ENCODE measurements at places on chromosomes 2 and 18.

- no peak for DNase-seq
These were observed 64.7 kb upstream of the TLK1 start for GRCh38 chr2:171225302-171225980.

DNA sequence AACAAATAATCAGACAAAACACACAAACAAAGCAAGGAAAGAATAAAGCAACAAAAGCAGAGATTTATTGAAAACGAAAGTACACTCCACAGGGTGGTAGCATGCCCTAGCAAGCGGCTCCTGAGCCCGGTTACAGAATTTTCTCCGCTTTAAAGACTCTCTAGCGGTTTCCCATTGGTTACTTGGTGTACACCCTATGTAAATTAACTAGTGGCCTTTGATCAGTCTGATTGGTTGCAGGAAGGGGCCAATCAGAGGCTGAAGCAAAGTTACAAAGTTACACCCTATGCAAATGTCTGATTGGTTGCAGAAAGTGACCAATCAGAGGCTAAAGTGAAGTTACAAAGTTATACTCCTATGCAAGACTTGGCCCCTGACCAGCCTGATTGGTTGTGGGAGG is 242.9 kb downstream of the LDLRAD4 start:
- no peak for DNase-seq

- DNase-seq, result no peak
These were observed 243.8 kb downstream of the TSN start for GRCh38 chr2:121999264-121999663.

- DNase-seq, result no peak
These were observed 20.0 kb downstream of the BUB1 start for GRCh38 chr2:110657724-110658305.

DNA sequence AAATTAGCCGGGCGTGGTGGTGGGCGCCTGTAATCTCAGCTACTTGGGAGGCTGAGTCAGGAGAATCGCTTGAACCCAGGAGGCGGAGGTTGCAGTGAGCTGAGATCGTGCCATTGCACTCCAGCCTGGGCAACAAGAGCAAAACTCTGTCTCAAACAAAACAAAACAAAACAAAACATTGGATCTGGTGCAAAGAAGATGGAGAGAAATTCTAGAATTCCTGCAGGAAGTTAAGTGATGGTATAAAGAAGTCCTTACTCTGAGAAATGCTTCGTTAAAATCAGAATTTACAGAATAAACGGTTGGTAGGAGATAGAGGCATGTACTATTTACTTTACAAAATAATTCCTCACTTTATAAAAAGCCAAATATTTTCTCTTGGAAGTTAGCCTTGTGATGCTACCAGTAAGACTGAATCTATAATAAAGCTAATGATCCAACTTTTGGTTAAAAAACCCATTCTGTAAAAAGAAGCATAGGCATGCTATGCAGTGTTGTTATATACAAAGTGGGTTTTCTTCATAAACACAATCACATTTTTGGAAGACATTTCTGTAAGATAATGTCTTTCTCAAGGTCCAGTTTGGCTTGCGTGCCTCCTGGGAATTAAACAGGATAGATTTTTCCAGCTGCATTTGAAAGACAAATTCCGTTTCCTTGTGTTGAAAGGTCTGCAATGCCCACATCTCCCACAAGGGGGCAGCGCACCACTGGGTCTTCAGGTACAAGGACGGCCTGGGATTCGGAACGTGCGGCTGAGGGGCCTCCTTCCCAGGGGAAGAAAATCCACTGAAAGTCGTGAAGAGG is 35.6 kb upstream of the PNO1 start:
- peak; percentile 21 for DNase-seq

DNA sequence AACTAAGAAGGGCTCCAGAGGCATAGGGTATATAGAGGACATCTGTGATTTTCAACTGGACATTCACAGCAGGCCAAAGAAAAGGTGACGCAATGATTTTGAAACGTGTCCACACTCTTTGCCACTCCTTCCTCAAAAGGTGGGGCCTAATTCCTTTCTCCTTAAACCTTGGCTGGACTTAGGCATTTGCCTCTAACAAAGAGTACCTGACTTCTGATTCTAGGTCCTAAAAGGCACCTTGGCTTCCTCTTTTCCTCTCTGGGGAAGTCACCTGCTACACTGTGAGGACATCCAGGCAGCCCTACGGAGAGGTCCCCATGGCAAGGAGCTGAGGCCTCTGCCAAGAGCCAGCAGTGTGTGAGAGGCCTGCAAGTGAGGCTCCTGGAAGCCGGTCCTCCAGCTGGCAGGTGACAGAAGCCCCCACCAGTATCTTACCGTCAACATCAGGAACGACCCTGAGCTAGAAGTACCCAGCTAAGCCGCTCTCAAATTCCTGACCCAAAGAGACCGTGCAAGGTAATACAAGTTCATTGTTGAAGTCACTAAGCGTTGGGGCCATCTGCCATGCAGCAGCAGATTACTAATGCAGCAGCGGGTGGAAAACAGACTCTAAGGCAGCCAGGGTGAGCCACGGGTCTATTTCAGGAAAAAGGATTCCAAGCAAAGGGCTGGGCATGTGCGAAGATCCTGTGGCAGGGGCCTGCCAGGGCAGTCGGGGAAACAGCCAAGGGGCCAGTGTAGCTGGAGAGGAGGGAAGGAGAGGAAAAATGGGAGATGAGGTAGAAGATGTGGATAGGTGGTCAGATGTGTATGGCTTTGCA is 7.4 kb upstream of the HES6 start:
- no peak for DNase-seq

GRCh38 chr2:82345910-82346309 is 2041.4 kb upstream of the LRRTM1 start:
- no peak for DNase-seq

DNA sequence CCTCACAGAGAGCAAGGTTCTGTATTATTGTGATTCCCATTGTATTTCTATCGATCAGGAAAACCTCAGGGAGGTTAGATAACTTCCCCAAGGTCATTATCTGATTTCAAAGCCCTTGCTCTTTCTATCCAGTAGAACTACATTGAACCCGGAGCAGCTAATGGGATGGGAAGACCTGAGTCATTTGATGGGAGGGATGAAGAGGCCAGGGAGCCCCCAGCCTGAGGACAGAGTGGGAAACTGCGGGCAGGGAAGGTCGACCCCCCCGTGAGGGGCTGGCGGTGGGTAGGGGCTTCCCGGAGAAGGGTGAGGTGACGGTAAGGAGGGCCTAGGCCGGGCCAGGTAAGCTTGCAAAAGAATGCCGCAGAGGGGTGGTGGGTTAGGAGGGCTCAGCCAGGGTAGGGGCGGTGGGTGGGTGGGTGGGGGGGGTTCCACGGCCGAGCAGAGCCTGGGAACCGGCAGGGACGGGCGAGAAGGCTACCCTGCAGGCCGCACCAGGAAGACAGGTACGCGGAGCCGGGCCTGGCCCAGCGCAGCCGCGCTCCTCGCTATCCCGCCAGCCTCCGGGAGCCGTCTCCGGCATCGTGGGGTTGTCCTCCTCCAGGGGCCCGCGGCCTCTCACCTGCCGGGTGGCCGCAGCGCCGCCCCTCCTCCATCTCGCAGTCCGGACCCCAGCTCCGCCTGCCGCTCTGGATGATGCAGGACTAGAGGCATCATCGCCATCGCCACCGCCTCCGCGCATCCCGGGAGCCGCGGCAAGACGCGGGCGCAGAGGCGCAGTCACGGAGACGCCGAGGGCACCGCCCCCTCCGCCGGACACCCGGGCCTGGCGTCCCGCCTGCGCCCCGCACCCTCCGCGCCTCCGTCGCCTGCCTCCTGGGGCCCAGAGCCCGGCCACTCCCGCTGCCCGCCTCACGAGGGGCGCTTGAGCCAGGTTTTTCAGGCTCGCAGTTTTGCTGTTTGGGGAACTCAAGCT is at the start of gene GPR75:
GPR75 (minus strand) TSS at position 762 of the 976 bp plus-strand sequence. CDS start 5,211 bp downstream, outside the sequence.
- no peak for DNase-seq

DNA sequence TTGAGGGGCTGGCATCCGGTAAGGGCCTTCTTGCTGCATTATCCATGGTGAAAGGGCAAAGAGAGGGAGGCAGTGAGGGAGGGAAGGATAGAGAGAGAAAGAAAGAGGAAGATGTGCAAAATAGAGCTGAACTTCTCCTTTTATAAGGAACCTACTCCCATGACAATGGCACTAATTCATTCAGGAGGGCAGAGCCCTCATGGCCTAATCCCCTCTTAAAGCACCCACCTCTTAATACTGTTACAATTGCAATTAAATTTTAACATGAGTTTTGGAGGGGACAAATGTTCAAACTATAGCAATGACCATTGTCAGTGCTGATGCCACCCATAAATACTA is 60.2 kb downstream of the CXCR4 start:
- DNase-seq, result no peak

DNA sequence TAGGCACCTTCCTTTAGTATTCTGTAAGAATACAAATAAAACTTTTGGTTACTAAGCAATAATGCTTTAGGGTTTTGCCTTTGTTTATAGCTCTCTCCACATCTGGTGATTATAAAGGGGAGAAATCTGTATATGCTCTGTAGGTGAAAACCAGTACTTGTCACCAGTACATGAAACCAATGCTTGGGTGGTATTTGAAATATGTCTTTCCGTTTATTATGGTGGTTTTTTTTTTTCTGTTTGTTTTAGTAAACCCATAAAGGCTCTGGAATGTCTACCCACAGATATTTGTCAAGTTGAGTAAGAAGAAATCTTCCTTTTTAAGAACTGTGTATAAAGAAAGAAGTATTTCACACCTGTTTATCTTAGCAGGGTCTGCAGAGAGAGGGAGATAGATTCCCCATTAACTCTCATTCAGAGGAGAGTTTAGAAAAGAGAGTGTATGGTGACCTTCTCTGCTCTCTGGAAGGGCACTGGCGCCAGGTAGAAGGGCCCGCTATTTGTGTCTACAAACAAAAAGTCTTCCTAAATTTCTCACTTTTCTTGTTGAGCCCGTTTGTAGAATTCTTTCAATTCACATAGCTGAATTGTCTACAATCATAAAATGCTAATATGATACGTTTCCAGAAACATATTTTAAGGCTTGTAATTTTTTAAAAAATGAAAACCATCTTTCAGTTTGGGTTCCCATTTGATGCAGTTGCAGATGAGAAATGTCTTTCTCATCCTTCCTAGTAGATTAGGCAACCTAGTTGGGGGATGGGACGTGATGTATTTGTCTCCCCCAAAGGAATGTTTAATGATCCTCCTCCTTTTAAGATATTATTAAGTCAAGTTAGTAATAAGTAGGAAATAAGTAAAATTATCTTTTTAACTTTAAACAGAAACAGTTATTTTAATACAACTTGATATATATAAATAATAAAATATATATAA is 33.9 kb downstream of the MAP3K20 start:
- no peak for DNase-seq

- no peak for DNase-seq
These were observed 2.2 kb downstream of the PLEKHA3 start for GRCh38 chr2:178482437-178482836.

DNA sequence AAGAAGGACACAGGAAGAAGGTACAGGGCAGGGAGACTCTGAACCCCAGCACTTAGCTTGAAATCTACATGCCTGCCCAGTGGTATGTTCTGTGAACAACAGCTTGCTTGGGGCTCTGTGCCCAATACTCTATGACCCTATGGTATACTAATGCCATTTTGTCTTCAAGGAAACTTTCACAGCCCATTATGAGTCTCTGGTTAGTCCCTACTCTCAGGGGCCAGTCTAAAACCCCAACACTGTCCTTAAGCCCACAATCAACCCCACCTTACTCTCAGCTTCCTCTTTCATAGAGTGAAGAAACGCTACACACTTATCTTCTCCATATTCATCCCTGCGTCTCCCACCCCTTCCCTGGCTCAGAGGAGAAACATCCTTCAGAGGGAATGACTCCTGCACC is 16.0 kb downstream of the NEB start:
- no peak for DNase-seq

GRCh38 chr2:68344031-68344430 is 21.1 kb upstream of the PLEK start:
- no peak for DNase-seq

GRCh38 chr2:128421861-128422311 is 103.2 kb upstream of the HS6ST1 start:
- DNase-seq, result no peak

- DNase-seq, result no peak
These were observed 864 bp upstream of the XPO1 start for GRCh38 chr2:61538920-61539520.

- DNase-seq, result peak; percentile 57
These were observed 18.6 kb downstream of the LYPD1 start for GRCh38 chr2:132651115-132652045.

- no peak for DNase-seq
These were observed 1.3 kb downstream of the PTMA start for GRCh38 chr2:231709636-231709980.

DNA sequence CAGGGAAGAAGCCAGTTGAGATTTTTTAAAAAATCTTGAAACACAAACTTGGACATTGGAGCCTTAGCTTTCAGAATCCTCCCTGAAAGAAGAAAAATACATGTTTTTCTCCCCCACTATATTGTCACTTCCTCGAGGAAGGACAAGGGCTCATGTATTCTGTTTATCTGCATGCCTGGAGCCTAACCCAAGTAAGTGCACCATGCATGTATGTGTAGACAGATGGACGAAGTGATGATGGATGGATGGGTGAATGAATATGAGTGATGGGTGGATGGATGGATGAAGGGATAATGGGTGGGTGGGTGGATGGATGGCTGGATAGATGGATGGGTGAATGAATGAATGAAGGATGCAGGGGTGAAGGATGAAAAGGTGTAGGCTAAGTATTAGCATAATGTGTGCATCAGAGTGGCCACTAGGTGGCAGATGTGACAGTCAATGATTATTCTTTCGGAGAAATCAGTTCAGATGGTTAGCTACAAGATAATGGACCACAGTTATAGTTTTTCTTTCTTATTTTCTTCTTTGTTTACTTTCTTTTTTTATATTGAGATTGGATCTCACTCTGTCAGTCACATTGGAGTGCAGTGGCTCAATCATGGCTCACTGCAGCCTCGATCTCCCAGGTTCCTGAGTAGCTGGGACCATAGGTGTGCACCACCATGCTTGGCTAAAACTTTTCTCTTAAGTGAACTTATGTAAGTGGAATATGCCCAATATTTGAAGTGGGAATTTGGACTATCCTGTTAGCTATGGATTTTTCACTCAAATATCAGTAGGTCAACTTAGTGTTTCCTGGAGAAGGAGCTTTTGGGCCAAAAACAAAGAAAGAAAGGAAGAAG is 18.5 kb upstream of the CCDC93 start:
- DNase-seq, result peak; percentile 27

DNA sequence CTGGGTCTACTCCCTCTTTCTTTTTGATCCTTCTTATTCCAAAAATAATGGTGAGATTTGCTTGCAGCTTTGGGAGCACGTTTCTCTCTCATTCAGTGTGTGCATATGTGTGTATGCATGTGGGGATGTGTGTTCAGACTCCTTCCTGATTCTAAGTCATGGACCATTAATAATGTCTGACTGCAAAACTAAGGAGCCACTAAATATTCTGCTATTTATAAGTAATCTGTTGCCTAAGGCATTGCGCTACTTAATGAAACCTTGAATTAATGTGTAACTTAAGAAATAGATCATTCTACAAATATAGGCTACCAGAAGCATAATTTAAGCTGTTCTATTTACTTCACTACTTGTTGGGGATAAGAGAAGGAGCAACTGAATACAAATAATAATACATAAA is 182.1 kb downstream of the TFCP2L1 start:
- DNase-seq, result no peak

DNA sequence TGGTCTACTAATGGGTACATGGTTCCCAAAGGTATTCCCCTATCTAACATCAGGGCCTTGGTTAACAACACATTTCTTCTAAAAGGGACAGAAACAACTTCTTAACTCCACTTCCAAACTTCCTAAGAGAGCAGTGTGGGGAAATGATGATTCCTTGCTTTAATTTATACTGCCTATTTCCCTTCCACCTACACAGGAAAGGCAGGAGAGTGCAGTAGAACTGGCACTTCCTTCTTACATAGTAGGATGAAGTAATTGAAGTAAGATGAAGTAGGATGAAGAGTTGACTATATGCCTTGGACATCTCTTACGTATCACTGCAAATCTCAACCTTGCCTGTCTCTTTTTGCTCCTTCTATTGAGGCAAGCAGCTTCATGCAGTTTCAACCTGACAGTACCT is 54.7 kb downstream of the CD28 start:
- no peak for DNase-seq

All from HuH-7.5 (cell line).